ENCODE measurements at places on chromosomes 1 and 21. TPM values are rescaled to one million over a fixed set of nuclear protein-coding genes. Genes with fewer than 3 reads are reported as not detected.

GRCh38 chr1:201260648-201261311 lies 22.5 kb upstream of the PKP1 start:
- no peak for DNase-seq

- peak; percentile 12 for DNase-seq
These were observed 82.4 kb upstream of the GPR88 start for GRCh38 chr1:100455478-100456072.

GRCh38 chr1:29830383-29830782 lies 594.1 kb downstream of the PTPRU start:
- DNase-seq: no peak

Gene GBP5
- 0.32 TPM for total RNA-seq

GRCh38 chr1:185241127-185241526 lies 75.9 kb downstream of the IVNS1ABP start:
- DNase-seq: no peak
